ENCODE measurements at places on chromosomes 16 and 17.

- no peak for DNase-seq
Measured at GRCh38 chr16:1620391-1620790, 8.2 kb downstream of the CRAMP1 start.

GRCh38 chr16:85480727-85481101 lies 132.4 kb upstream of the GSE1 start:
- no peak for DNase-seq

GRCh38 chr17:79255456-79255855 lies 180.8 kb downstream of the ENGASE start:
- no peak for DNase-seq

GRCh38 chr17:56699186-56699894 lies 105.8 kb downstream of the NOG start:
- DNase-seq = peak; percentile 77

GRCh38 chr17:73738751-73739575 lies 94.7 kb upstream of the SDK2 start:
- no peak for DNase-seq

GRCh38 chr17:68398691-68399637 lies 58.3 kb downstream of the WIPI1 start:
- peak; percentile 32 for DNase-seq

DNA sequence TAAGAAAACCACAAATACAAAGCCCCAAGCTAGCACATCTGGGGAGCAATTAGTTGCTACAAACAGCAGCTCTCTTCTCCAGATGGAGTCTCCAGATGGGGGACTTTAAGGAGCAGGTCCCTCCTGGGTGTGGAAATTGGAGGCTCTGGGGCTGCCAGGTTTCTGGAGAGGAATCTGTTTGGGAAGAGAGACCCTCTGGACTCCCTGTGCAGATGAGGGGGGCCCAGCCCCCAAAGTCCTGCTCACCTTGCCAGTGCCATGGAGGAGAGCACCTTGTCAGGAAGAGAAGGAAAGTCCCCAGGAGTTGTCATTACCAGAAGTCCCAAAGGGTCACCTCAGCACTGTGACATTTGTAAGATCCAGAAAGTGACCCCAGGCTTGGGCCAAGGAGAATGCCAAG lies 14.8 kb downstream of the TEKT5 start:
- no peak for DNase-seq

- DNase-seq = no peak
Measured at GRCh38 chr17:77320044-77320440, 179.3 kb downstream of the SEC14L1 start.

- no peak for DNase-seq
Measured at GRCh38 chr16:71954699-71955195, 45.5 kb downstream of the PKD1L3 start.

- no peak for DNase-seq
Measured at GRCh38 chr17:73513426-73513825, 130.8 kb downstream of the SDK2 start.

DNA sequence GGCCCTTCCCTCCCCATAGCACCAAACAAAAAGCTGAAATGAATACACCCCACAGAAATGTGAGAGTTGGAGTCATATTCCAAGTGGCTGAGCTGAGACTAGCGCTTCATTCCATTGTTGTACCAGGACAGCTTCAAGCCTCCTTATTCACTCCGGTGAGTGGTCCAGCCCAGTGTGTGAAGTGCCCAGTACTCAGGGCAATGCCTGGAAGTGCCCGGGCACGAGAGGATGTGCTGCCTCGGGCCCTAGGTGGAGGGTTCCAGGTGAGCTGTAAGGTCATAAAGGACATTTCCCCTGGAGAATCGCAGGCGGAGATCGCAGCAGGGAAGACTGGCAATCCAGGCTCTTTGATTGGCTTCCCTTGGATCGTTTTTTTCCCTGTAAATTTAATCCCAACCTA lies 5.4 kb upstream of the CYLD start:
- DNase-seq = no peak
